Endothelial cell of umbilical vein (primary cell): ENCODE measurements at places on chromosomes 16 and 17. TPM values are rescaled to one million over a fixed set of nuclear protein-coding genes. Genes with fewer than 3 reads are reported as not detected.

DNA sequence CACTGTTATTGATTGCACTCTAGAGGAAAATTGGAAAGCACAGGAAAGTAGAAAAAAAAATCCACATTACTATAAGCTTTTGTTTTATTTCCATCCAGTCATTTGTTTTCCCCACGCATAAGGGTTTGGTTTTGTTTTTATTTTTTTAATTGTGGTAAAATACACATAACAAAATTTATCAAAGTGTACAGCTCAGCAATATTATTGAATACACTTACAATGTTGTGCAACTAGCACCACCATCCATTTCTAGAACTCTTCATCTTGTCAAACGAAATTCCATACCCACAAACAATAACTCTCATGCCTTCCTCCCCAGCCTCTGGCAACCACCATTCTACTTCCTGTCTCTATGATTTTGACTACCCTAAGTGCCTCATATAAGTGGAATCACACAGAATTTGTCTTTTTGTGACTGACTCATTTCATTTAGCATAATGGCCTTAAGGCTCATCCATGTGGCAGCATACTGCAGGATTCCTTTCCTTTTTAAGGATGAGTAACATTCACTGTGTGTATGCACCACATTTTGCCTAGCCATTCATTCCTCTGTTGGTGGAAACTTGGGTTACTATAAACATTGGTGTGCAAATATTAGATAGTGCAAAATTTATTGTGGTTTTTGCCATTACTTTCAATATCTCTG, 11.1 kb downstream of the SPPL2C start:
- no peak for DNase-seq

DNA sequence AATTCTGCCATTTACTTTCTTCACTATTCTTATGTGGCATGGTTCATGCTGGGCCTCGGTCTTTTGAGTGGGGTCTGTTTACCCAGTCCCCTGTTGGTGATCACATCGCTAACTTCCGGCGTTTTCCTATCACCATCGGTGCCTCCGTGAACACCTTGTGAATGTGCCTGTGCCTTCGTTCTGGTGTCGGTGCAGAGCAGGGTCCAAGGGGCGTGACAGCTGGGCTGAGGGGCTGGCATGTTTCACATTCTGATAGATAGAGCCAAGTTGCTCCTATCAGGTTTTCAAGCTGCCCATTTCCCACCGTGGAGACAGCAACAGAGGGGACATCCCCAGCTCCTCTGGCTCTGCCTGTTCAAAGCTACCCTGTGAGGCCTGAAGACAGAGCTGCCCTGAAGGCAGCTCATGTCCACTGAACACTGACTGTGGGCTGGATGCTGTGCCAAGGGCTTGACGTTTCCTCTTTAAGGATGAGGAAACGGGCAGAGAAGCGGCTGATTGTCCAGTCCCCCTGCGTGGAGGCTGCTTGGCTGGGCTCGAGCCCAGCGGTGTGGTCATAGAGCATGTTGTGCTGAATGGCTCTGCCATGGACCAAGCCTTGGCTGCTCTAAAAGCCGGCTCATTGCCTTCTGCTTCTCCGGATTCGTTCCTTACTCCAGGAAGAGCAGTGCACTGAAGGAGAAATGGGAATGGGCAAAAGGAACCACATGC, 17.0 kb downstream of the DHODH start:
- no peak for DNase-seq

DNA sequence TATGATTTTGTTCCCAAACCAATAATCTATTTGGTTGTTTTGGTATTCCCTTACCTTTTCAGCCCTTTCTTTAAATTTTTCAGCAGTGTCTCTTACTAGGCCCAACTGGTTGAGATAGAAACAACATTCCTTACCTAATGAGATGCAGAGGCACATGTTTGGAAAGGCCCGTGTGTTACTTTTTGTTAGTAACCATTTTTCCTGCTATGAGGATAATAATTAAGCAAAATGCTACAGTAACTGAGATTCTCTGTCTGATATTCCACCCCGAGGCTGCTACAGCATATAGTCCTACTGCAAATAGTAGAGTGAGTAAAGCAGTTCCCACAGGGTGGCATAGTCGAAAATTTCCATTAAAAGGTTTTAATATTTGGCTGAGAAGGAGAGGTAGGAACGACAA, 10.0 kb upstream of the B4GALNT2 start:
- DNase-seq = no peak

GRCh38 chr16:28875134-28876018, 2.9 kb upstream of the ATP2A1 start:
- no peak for DNase-seq

DNA sequence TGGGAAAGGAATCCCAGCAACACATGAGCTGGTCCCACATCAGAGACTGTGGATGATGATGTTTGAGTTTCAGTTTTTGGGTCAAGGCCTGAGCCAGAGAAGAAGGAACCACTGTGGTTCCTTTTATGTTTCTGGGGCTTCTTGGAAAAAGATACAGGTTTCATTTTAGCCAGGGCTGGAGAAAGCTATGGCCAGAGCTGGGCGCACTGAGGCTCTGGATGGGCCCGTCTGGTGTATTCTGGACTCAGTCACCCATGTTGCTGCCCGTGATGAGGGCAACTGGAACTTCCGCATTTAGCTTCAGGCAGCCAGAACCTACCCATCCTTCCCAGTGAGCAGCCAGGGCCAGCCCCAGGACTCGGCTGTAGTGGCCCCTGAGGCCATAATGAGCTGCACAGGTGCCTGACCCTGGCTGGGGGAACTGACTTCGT, 15.0 kb upstream of the PITPNA start:
- no peak for DNase-seq

GRCh38 chr17:70091696-70092095, 16.7 kb downstream of the KCNJ16 start:
- DNase-seq = peak; percentile 39

- DNase-seq = no peak
Measured at GRCh38 chr16:11409398-11409797, 64.1 kb downstream of the RMI2 start.

- no peak for DNase-seq
Measured at GRCh38 chr16:4381072-4381934, 9.7 kb downstream of the VASN start.

DNA sequence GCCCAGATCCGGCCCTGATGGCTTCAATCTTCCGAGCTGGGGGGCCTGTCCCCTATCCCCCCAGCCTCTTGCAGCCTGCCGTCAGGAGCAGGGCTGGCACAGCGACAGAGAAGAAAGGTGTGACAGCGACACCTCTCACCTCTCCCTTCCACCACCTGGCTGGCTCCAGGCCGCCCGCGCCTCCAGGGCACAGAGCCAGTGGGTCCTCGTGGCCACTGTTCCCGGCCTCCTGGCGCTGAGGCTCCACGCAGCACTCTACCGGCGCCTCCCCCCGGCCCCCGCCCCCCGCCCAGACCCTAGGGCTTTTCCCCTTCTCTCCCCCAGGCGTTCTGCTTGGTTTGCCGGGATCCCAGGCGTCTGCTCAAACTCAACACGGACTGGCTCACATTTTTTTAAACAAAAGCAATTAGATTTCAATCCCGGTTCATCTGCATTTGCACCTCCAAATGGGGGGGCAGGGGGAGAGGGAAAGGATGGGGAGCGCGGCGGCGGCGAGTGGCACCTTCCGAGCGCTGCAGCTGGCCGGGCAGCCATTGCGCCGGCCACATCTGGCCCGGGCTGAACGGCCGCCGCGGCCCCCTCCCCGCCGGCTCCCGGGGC, 12.8 kb upstream of the CBX8 start:
- no peak for DNase-seq

DNA sequence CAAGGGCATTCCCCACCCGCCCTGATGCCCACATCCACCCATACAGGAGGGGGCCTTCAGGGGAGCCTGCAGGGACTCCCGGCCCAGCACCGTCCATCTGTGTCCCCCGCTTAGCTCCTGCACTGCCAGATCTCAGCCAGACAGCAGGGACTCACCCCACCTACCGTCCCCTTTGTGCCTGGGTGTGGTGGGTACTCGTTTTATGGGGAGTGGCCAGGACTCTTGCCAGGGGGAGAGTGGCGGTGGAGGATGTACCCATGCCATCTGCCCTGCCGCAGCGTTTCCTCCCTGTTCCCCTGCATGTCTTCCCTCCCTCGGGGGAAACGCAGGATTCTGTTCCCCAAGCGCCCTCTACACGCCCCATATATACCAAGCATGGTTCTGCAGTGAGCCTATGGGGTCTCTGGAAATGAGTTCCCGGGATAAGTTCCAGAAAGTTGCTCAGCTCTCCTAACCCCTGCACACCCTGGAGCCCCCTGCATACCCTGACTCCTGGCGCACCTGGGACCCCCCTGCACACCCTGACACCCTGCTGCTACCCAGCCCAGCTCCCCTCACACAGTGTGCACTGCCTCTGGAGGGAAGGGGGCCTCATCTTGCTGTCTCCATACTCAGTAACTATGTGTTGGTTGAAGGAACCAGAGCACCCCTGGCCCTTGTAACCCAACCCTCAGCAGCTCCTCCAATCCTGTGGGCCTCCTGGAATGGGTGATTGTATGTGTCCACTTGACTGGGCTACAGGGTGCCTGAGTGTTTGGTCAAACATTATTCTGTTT, 4.2 kb upstream of the MAFG start:
- DNase-seq = no peak

DNA sequence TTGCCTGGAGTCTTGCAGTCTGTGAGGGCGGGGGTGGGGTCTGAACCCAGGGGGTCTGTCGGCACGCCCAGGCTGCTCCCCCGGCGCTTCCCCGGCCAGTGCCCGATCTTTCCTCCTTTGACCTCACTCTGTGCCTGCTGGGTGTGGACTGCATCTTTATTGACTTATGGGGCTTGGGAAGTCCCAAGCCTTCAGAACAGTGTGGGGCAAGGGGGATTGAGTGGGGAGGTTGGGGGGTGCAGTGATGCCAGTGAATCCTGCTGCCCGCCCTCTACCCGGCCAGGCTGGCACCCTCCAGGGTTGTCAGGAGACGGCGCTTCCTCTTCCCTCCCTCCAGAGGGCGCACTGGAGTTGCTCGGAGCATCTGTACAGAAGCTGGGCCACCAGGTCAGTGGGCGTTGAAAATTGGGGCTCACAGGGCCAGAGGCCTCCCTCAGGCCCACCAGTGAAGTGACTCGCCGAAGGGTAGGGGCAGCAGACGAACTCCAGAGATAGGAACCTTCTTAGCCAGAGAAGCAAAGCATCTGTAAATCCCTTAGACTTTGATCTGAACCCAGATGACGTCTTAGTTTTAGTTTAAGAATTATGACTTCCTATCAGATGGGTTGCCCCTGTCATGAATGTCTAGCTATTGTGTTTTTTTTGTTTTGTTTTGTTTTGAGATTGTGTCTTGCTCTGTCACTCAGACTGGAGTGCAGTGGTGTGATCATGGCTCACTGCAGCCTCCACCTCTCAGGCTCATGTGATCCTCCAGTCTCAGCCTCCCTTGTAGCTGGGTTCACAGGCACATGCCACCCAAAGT, 184.8 kb upstream of the CIBAR2 start:
- DNase-seq = peak; percentile 17

DNA sequence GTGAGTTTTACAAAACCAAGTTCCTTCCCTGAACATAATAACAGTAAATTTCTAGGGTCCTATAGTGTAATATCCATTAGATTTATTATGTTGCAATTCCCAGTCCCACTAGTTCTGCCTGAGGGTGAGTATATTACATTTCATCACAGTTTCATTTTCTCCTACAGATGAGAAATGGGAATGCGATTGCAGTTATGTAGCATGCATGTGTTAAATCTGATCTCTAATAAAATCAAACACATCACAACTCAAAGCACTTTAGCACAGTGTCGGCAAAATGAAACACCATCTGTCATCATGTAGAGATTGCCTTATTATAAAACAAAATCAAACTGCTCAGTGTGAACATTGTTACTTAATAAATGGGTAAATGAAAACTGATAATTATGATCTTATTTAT, 180.5 kb upstream of the TOX3 start:
- no peak for DNase-seq

The CDK5R1 gene
- polyA plus RNA-seq = 1.5 and 1.6 TPM in 2 replicates

The TM4SF5 gene
- not detected in 2 replicates for polyA plus RNA-seq

The PRAC2 gene
- not detected in 2 replicates for polyA plus RNA-seq
